ENCODE measurements at places on chromosomes 2 and 18. TPM values are rescaled to one million over a fixed set of nuclear protein-coding genes. Genes with fewer than 3 reads are reported as not detected.

DNA sequence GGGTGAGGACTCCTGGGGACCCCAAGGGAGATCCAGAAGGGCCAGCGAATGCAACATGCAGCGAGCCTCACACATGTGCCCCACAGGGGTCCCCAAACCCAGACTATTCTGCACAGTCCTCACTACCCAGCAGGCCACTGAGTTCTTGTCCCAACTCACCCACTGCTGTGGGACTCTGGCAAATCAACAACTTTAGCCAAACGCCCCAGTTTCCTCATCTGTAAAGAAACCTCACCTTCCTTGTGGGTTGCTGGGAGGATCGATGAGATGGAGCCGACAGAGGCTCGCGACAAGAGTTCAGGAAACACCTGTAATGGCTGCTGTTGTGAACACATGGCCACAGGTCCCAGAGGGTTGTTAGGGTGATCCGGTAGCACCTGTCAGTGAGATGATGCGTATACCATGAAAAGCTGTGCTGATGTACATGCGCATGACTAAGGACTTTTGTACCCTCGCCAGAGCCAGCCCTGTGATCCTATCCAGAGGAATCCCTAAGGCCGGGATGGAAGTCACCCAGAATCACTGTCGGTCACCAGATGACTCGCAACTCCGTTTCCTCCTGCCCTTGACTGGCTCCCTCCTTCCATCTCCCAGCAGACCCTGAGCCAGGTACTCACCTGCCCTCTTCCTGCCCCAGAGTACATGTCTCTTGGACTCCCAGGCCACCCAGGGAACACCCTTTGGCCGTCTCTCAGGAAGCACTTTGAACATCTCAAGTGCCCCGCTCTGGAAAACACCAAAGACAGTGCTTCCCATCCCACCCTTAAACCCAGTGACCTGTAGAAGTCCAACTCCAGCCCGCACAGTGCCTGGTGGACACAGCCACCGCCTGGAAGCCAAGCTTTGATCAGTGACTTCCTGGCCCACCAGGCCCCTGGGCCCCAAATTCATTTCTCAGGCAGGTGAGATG is 103.3 kb upstream of the ID2 start:
- DNase-seq = no peak

- no peak for DNase-seq
Observed at GRCh38 chr2:79512442-79513401, at the start of gene CTNNA2. Gene CTNNA2 (plus strand): TSS chr2:79513051.

DNA sequence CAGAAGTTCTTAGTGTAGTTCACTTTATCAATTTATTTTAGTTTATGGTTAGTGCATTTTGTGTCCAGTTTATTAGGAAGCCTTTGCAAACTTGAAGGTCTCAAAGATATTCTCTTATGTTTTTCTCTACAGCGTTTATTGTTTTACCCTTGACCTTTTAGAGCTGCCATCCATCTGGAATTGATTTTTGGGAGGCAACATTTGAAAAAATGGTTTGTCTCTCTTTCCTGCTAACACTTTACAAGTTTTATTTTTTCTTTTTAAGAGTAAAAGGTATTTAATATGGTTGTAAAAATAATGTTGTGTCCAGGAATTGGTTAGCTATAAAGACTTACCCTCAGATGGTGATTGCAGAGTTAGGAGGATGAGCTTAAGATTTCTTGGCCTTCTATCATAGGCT is 14.0 kb downstream of the GORASP2 start:
- DNase-seq = no peak

- peak; percentile 56 for DNase-seq
Observed at GRCh38 chr2:27370816-27371620, 602 bp downstream of the SNX17 start.

- DNase-seq = no peak
Observed at GRCh38 chr2:74164761-74165160, 13.9 kb downstream of the MOB1A start.

DNA sequence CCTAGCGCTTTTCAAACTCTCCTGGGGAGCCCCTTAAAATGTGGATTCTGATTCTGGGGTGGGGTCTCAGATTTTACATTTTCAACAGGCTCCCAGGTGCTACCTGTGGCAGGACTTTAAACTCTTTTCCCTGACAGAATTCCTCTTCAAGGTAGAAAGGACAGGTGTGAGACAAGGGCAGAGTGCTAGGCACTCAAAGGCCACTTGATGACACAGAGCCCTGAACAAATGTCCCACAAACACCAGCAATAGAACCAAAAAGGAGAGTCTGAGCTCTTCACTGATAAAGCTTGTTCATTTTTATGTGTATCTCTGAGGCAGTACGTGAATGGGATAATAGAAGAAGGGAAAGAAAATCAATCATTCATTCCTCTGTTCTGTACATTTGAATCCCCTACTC is 77.7 kb upstream of the PELI1 start:
- DNase-seq = no peak

DNA sequence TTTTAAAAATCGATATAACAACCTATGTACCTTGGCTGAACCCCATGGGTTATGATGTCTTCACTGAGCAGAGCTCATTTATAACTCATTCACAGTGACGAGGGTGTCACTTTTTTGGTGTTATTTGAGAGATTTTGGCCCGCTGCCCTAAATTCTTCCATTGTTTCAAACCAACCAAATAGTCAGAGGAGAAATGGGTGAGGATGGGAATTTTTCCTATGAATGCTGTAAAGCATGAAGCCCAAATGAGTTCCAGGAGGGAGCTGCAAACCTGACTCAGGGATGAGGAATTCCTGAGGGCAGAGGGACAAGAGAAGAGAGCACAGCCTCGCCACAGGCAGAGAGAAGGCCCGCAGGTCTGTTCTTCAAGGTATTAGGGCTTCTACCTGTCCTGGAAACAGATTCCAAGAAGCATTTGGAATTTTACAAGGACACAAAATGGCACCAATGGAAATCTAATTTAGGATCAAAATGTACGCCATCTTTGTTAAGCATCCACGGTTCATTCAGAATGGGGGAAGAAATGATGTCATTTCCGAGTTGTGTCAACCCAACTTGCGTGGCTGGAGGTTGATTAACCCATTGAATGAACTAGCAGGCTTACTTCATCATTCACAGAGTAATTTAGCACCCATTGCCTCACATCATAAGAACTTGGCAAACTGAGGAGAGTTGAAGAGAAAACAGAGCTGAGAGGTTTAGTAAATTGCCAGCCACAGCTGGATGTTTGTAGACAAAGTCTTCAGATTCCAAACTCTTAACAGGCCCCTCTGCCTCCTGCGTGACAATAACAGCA is 133.5 kb downstream of the LAMA3 start:
- no peak for DNase-seq

GRCh38 chr2:203808046-203808750 is 59.4 kb upstream of the CTLA4 start:
- DNase-seq = peak; percentile 51

DNA sequence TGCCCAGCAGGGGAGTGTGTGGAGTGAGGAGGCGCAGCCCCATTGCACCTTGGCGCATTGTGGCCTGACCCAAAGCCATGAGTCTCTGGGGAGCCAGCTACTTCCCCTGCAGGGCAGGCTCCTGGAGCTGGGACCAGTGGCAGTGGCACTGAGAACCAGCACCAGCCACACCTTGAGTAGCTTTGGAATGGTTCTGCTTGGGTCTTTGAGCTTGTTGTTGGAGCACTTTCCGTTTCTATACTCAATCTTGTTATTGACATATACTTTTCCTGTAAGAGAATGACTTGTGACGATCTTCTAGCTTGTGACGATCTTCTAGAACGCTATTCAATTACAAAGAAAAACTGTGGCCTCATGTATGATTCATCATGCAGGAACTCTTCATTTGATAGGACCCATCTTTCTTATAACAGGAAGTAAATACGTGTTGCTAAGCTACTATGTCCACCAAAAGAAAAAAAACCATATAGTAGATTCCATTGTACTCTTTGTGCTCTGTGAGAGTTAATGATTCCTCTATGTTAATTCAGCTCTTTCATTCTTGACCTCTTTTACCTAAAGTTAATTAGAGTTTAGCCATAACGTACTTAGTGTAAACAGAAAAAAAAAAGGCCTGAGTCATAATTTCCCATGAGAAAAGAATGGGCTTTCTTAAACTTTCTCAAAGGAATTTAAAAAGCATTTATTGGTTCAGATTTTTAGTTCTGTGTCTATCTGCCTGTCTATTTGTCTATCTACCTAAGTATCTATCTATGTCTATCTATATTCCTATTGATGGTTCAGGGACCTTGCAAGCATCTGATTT is 113.1 kb downstream of the GATA6 start:
- peak; percentile 88 for DNase-seq

The PPM1B gene
- total RNA-seq = 21.7 TPM

The STK39 gene
- 37.8 TPM for total RNA-seq

All from HT-29 (cell line).